OCI-LY7 (cell line): ENCODE measurements at places on chromosomes 6 and 20. TPM values are rescaled to one million over a fixed set of nuclear protein-coding genes. Genes with fewer than 3 reads are reported as not detected.

Gene GPLD1
- total RNA-seq: 60.7 and 73.7 TPM in 2 replicates

Gene RAET1L
- total RNA-seq: not detected in 2 replicates

DNA sequence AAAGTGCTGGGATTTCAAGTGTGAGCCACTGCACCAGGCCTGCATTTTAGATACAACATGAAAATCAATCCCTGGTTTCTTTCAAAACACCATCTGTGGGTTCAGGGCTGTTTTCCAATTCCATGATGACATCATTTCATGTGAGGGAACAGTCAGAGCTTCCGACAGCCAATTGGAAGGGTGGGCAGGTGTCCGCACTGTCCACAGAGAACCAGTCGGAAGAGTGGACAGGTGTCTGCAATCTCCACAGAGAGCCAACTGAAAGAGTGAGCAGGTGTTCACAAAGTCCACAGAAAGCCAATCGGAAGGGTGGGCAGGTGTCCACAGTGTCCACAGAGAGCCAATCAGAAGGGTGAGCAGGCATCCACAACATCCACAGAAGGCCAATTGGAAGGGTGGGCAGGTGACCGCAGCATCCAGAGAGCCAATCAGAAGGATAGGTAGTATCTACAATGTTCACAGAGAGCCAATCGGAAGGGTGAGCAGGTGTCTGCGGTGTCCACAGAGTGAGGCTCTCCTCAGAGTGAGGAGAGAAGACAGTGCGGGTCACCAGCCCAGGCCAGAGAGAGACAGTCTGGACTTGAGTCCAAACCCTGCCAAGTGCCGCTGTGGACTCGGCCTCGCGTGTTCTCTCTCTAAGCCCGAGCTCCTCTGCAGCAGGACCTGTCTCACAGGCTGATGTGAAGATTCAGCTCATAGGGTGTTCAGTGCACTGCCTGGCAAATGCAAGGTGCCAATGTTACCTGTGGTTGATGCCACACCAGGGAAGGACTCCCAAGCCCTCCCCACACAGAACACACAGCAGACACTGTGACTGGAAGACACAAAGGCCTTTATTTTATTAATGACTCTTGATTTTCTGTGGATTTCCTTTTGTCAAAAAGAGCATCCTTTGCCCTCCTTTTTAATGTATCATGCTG is 57.3 kb downstream of the DLL1 start:
- DNase-seq: no peak

- no peak for DNase-seq
These were observed 932.9 kb downstream of the QKI start for GRCh38 chr6:164347455-164347854.

GRCh38 chr20:36061754-36062153 is 92.8 kb upstream of the EPB41L1 start:
- DNase-seq: no peak

Gene NKAIN2
- total RNA-seq: not detected in 2 replicates
